ENCODE measurements at places on chromosomes 4 and X.

DNA sequence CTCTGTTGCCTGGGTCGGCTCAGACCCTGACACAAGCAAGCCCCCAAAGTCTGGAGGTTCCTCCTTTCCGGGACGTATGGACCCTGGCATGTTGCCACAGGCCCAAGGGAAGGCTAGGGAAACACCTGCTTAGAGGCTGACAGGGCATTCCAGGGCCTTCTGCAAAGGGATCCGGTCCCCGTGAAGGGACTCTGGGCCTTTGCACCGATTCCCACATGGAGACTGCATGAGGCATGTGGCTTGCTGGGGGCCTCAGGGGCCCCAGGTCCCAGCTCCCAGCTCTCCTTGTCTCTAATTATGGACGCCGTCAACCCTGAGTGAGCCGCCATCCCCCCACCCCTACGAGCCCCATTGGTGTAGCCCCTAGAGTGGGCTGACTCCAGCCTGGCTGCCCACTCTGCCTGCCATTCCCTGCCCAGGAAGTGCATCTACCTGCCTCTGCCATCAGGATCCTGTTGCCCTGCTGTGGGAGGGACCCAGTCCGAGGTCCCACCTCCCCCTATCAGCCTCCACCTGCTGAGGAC lies 4.2 kb upstream of the RGS12 start:
- no peak for DNase-seq

GRCh38 chrX:1911401-1912128 lies 296.7 kb downstream of the ASMT start:
- DNase-seq, result no peak

DNA sequence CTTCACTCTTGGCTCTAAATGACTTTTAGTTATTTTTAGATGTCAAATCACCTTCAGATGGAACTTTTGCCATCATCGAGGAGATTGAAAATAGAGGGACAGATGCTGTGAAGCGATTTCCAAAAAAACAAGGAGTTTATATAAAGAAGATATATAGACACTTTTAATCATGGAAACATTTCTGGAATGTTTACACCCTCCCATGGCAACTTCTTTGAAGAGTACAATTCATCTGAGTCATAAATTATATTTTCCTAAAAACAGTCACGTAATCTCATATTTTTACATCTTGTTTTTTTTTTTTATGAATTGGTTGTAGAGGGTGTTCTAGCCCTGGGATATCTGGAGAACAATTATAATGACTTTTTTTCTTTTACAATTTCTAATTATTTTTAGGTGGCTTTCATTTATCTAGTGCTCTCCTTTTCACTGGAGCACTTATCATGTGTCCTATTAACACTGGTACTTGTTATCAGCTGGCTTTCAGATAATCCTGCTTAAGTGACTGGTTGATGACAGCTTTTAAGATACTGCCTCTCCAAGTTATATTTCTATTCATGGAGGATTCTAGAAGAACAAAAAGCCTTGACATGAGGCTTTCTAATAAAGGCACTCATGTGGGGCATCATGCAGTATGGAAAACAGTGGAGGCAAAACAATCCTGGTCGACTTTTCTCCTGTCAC lies 24.9 kb downstream of the PCDH7 start:
- no peak for DNase-seq

- peak; percentile 59 for DNase-seq
These were observed 44.0 kb downstream of the SLC25A5 start for GRCh38 chrX:119512146-119512800.

- DNase-seq, result no peak
These were observed 18.0 kb upstream of the TMEM131L start for GRCh38 chr4:153448003-153448731.
